ENCODE measurements at places on chromosomes 1 and 21.

DNA sequence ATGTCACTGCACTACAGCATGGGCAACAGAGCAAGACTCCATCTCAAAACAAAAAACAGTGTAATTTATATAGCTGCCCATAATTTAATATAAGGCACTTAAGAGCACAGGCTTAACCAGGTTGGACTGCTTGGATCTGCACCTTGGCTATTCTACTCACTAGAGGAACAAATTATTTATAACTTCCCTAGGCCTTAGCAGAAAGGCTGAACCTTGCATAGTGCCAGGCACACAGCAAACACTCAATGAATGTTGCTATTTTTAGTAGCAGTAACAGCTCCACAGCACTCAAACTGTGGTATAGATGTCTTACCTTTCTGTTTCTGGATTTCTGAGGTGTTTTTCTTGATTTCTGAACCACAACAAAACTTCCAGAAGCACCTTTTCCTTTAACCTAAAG, 19.8 kb downstream of the HP1BP3 start:
- no peak for DNase-seq

DNA sequence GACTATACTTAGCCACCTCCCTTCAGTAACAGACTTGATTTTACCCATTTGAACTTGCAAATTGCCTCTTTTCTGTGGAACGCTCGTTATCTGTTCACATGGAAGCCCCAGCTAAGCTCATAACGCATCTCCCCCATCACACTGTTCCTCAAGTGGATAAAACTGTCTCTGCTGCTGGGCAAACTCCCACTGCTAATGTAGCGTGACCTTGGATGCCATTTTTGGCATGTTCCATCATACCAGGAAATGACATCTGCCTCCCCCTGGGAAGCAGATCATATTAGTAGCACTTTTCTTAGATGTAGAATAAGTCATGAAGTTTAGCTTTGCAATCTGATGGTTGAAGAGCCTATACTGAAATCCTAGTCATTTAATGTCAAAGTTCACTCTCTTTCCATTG, 528.7 kb upstream of the PLXNA2 start:
- no peak for DNase-seq

DNA sequence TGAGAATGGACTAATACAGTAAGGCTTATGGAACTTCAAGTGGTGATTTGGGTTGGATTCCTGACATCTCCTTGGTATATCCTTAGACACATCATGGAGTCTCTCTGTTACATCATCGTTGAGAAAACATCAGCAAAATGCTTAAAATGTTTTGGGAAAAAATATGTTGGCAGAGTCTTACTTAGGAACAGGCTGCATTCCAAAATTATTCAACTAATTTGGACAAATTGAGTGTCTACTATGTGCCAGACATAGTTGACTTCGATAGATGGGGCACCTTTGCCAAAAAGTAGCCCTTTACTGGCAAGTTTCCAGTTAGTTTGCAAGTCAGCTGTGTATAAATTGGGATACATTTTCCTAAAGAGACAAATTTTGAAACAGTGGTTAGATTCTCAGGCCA, 253.4 kb upstream of the ST6GALNAC5 start:
- no peak for DNase-seq

DNA sequence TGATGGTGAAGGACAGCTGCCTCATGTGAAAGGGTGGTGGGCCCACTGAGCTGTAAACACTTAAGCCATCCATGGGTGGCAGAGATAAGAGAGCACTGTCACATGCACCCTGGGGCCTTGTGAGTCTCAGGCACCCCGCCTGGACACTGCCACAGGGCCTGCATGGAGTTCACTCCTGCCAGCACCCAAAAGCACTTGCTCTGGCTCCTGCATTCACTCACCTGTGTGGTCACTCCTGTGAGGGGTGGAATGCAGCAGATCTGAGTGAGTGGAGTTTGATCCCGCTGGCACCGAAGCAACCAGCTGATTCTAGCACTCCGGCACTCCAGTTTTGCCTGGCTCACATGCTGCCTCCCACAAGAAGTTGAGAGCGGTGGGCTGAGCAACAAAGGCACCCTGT, 1142.1 kb upstream of the PRMT6 start:
- DNase-seq, result no peak

- DNase-seq, result no peak
These were observed 76.0 kb upstream of the OLIG2 start for GRCh38 chr21:32949701-32950100.

GRCh38 chr1:43279161-43279560, 6.2 kb downstream of the C1orf210 start:
- no peak for DNase-seq

- DNase-seq, result no peak
These were observed 6.8 kb downstream of the LAPTM5 start for GRCh38 chr1:30750731-30751291.

DNA sequence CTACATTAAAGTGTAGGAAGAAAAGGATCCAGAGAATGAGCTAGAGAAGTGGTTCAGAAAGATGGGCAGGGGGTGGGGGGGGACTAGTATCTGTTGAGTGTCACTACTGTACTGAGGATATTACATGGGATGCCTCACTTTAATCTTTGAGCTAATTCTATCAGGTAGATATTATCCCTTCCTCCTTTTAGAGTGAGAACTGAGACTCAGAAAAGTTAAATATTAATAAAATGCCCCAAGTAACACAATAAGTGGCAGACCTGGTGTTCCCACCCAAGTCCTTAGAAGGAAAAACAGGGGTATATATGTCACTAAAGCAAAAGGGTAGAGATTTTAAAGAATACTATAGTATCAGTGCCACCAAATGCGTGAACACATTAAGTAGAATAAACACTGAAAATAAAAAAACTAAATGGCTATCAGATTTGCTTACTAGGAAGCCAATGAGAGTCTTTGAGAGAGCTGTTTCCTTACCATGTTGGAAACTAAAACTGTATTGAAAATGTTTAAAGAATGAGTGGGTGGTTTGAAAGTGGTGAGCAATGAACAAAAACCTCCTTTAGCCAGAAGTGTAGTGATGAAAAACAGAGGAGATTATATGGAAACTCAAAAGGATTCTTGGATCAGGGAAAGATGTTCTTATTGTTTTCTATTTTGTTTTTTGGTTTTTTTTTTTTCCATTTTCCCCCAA, 230.8 kb downstream of the BARHL2 start:
- DNase-seq, result no peak

- no peak for DNase-seq
These were observed 9.8 kb downstream of the LBR start for GRCh38 chr1:225418059-225418458.

GRCh38 chr1:156970017-156970416, 49.6 kb downstream of the LRRC71 start:
- DNase-seq, result peak; percentile 2

DNA sequence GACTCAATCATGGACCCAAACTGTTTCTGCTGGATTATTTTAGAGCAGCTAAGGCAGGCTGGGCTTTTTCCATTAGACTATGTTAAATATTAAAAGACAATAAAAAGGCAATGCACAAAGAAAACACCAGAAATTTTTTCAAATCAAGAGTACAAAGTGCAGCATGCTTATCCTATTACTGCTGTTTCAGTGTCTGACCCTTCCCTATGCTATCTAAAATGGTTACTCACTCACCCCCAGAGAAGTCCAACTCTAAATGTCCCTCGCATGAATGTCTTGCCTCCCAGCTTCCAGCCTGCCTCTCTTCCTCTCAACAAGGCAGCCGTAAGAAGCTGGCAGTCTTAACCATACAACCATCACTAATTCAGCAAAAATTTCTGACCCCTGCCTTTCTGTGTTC, 108.7 kb upstream of the SYT6 start:
- DNase-seq, result no peak

DNA sequence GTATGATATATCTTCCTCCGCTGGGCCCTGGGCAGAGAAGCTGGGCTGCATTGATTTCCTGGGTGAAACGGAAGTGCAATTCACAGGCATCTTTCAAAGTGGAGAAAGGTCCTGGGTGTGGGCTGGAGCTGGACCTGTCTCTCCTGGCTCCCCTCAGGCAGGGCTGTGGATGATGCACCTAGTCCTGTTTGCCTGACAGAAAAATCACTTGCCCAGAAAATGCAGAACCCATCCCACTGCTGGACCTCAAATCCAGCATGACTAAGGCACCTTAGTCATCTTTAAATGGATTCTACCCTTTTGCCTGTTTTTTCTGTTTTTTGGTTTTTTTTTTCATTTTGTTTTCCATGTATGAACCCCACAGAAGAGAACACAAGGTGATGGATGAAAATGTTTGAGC, 49.7 kb downstream of the MYSM1 start:
- DNase-seq, result no peak

- no peak for DNase-seq
These were observed 58.3 kb upstream of the ACOT11 start for GRCh38 chr1:54489627-54490250.

- DNase-seq, result no peak
These were observed 156.2 kb upstream of the CTTNBP2NL start for GRCh38 chr1:112239683-112240330.

DNA sequence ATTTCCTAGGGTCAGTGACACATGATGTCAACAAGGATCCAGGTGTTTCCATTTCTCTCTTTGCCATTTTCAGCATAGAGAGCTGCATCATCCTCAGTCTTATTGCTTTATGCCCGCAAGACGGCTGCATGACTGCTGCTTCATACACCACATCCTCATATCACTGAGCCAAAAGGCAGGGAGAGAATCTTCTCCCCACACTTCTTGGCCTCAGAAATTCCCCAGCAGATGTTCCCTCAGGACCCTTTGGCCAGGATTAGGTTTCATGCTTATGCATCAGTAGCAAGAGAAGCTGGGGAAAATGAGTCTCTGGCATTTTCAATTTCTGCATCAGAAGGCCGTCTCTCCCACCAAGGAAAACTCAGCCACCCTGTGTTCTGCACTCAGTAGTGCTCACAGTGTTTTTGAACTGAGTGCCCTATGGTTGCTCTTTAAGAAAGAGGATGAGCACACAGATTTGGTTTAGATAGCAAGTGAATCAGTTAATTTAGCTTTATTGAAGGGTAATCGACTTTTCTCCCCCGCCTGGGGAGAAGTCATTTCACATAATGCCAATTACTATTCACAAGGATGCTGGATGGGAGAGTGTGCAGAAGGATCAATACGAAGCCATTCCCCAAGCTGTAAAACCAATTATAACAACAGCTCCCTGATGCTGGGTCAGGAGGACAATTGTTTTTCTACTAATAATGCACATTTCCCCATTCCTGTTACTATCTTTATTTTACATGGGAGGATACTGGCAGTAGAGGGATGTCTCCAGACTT, 360.2 kb downstream of the HHIPL2 start:
- peak; percentile 25 for DNase-seq

DNA sequence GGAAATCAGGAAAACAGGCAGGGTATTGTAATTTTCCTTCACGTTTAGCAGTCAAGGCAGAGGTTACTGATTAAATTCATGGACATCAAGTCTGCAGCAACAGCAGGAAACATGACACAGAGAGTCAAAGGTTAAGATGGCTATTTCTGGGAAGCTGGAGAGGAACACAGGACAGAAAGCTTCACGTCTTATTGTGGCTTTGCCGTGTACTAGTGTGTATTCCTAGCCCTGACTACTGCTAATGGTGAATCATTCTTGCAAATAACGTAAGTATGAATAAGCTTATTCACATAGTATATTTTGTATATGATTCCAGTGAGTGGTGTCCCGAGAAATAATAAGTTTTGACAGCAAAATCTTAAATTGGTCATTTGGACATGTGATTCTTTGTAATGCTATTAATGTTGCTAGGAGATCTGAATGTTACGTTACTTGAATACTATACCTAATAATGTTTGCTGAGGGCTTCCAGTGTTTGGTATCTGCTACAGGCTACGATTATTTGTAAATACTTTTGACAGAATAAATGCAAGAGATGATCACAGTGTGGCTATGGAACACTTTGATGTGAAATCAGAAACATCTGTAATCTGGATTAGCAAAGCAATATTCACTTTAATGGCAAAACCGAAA, 77.4 kb downstream of the DISP1 start:
- no peak for DNase-seq

DNA sequence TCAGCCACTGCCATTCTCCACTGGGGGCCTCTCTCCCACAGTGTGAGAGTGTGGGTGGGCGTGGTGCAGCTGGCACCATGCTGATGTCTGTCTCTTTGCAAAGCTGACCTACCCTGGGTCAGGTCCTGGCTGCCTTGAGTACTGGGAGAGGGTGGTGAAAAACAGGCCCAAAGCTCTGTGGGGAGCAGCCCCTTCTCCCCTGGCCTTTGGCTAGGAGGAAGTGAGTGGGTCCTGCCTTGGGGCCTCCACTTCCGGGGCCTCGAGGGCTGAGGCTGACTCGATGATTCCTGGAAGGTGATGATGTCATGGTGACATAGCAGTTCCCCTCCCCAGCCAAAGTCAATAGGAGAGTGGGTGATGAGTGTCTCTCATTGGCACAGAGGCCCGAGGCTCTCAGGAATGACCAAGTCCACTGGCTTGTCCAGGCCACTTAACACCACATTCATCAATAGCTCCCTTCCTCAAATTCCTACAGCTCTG, 53.0 kb downstream of the IER5 start:
- no peak for DNase-seq

- no peak for DNase-seq
These were observed 9.5 kb upstream of the SLC19A2 start for GRCh38 chr1:169495046-169495775.

DNA sequence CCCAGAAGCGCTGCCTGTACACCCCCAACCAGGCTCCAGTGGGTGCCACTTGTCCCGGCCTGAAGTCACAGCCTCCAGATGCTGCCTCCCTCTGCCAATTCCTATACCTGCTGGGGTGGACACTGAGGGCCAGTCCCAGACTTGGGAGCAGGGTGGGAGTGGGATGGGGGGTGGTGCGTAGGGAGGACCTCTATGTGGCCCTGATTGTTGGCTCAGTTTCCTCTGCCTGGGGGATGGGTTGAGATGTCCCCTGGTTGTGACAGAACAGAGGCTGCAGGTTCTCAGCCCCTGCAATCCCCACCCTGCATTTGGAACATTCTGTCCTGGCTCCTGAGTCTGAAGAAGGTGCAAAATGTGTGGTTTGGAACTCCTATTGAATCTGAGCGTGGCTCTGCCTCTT, 27.2 kb downstream of the RAB7B start:
- no peak for DNase-seq

- DNase-seq, result no peak
These were observed 61.4 kb upstream of the LRRC7 start for GRCh38 chr1:69506311-69506710.

DNA sequence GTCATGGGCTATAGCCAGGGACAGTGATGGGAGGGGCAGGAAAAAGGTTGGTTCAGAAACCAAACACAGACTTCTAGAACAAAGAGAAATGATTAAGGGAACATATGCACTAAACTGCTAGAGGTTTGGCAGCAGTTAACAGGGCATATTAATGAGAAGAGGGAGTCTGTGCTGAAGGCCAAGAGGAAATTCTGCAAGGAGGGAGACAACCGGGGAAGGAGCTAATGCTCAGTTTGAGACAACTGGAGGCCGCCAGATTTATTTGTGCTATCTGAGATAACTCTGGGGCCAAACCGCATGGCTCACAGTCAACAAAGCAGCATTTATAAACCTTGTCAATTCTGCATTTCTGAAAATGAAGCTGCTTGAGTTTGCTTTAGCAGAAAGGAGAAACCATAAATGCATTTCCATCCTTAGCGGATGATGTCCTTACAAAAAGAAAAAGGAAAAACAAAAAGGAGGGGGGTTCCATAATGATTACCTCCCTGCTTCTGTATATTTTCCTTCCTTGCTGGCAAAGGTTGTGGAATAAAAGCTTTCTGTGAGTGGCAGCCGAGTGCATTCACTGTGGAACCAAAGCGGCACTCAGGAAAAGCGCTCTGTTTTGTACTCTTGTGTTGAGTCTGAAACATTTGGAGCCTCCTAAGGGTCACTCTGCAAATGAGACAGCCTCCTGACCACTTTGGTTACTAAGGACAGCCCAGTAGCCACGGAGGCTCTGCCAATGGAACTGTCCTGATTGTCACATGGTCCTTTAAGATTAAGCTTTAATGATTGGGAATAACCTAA, 70.3 kb downstream of the SIM2 start:
- DNase-seq, result peak; percentile 62

GRCh38 chr1:97685360-97685759, 235.5 kb downstream of the DPYD start:
- DNase-seq, result no peak

Data from brain (organoid and tissue), 16 donors.